ENCODE measurements at places on chromosomes 5 and 9.
A peak's percentile ranks its signal among the peaks of the same experiment; 100 is the strongest.

- no peak for DNase-seq
Measured at GRCh38 chr9:86177995-86178394, 78.6 kb upstream of the GOLM1 start.

- peak; percentile 11 for DNase-seq
Measured at GRCh38 chr5:132063090-132063911, 2.8 kb downstream of the IL3 start.

- no peak for DNase-seq
Measured at GRCh38 chr9:105280691-105281090, 36.2 kb downstream of the SLC44A1 start.

GRCh38 chr9:70747261-70747718, 332.8 kb upstream of the KLF9 start:
- no peak for DNase-seq

DNA sequence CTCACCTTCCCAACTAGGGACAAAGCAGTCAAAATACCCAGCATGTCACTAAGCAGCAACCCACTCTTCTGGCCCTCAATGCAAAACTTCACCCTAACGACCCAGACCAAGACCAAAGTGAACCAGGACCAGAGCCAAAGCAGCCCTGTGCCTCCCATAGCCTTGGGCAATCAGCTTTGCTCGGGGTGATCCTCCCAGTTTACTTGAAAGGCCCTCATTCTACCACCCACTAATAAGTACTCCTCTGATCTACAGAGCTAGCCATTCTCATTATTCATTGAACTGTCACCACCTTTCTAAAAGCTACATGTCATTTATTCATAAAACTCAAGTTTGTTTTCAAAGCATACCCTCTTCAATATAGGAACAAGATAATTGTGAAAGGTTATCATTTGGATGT, 221.0 kb downstream of the FRMD3 start:
- DNase-seq: no peak

- DNase-seq: no peak
Measured at GRCh38 chr9:86978922-86979474, 31.7 kb upstream of the GAS1 start.

GRCh38 chr9:20351715-20352114, 270.6 kb downstream of the MLLT3 start:
- peak; percentile 61 for DNase-seq

DNA sequence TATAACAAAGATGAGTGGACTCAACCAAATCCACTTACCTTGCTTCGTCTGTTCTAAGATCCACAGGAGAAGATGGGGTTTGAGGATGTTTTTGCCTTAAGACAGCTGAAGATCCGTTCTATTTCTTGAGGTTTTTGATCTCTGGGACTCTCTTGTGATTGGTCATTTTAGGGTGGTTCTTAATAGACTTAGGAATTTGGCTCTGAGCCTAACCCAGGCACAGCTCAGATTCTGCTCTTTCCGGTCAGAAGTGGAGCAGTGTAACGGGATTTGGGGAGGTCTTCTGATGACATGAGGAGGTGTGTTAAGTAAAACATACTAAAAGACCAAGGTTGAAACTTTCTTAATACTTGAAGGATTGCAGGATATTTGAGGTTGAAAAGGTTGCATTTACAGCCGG, 166.9 kb downstream of the DMRT2 start:
- DNase-seq: no peak

DNA sequence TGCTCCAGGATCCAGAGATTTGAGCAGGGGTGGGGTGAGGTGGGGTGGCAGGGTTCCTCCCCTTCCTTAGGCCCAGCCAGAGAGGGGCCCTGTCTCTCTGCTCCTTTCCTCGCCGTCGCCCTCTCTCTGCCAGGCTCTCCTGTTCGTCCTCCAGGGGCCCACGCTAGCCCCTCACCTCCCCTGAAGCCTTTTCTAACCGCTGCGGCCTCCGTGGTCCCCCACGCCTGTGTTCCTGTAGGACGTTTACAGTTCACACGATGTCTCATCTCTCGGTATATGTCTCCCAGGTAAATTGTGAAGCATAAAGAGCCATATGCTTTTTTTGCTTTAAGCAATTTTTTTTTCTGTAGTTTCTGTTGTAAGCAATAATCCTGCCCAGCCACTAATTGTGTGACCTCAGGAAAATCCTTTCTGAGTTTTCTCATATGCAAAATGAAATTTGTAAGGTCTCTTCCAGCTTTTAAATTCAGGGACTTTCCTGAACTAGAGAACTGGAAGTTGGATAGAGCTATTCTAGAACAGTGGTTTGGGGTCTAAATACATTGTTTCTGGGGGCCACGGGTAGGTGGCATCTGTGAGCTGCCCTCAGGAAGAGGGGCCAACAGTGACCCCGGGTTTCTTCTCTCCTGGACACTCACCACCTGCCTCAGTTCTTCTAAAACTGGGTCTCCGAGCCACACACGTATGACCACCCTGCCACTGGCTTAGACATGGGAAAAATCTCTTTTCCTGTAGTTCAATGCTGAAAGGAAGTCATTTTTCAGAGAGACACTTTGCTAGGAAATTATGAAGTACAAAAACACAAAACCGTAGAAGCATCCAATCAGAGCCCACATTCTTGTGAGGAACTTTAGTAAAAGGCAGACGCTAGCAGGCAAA, 50.2 kb upstream of the ZNF366 start:
- DNase-seq: no peak

DNA sequence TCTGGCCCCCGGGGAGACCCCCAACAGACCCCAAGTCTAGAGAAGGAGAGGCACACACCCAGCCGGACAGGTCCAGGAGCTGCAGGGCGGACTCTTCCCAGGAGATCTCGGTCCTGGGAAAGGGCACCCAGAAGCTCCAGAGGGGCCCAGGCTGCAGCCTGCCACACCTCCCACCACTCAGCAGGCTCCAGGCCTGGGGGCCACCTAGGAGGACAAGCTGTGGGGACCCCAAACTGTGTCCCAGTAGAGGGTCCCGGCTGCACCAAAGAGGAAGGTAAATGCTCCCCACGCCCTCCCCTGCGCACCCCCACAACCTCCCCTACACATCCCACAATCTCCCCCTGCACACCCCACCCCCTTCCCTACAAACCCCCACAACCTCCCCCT, 48.5 kb downstream of the PLEKHG4B start:
- no peak for DNase-seq

DNA sequence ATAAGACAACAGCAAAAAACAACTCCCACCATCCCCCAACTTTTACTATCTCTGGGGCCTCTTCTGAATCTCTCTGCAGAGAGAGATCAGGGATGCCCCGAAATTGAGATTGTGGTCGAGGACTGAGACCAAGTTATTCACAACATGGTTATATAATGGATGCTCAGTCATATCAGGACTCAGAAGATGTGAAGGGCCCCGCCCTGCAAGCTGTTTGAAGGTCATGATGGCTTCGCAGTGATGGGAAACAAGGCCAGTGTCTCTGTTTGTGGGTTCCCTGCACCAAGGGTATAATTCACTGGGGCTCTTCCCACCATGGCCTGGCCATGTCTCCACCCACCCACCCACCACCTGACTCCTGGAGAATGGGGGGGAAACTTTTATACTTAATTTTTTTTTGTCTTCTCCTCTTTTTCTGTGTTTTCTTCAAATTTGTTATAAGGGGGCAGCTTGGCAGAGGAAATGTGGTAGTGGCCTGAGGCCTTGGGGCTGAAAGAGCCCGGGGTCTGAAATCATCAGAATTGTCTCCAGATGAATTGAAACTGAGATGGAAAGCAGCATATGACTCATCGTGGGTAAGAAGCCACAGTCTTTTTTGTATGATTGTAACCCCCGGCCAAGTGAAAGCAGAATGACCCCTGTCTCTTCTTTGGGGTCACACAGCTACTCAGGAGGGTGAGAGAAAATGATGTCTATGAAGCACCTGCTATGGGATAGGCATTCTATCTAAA, 15.0 kb upstream of the TEX48 start:
- no peak for DNase-seq

GRCh38 chr5:115170134-115170928, 623 bp upstream of the TRIM36 start:
- DNase-seq: peak; percentile 17

DNA sequence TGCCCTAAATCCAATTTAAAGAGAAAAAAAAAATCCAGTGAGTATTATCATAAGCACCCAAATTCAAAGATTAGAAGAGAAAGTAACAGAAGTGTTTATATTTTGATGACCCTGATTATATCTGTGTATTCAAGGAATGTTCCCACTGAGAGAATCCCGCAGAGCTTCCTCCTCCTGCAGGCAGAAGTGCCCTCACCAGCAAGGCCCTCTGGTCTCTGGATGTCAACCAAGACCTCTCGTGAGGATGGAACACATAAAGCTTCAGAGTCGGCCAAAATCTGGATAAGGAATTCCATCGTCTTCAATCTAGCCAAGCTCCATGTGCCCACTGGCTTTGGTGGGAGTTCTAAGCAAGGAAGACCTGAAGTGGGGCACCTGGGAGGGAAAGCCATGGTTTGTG, 18.1 kb downstream of the PTCH1 start:
- no peak for DNase-seq

DNA sequence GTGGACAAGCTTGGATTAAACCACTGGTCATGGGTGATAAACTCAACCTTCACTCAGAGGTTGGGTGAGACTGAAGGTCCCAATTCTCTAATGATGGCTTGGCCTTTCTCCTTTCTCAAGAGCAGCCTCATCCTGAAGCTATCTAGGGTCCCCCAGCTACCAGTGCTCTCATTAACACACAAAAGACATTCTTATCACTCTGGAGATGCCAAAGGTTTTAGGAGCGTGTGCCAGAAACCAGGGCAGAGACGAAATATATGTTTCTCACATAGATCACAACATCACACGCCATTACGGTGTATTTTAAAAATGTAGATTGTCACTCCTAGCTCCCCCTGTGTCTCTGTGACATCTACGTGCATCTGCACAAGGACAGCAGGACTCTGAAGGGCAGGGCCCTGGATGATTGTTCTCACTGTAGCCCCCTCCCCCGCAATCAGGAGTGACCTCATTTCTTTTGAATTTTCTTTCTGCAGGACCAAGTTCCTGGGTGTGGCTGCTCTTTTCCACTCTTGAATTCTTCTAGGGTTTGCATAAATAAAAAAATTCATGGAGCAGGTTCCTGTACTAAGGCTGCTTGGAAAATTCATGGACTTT, 311.3 kb downstream of the GADD45G start:
- DNase-seq: no peak

- DNase-seq: peak; percentile 29
Measured at GRCh38 chr5:163460562-163461171, at the start of gene HMMR. Gene HMMR (plus strand): TSS chr5:163460632. CDS start chr5:163460693, 61 bp downstream.

DNA sequence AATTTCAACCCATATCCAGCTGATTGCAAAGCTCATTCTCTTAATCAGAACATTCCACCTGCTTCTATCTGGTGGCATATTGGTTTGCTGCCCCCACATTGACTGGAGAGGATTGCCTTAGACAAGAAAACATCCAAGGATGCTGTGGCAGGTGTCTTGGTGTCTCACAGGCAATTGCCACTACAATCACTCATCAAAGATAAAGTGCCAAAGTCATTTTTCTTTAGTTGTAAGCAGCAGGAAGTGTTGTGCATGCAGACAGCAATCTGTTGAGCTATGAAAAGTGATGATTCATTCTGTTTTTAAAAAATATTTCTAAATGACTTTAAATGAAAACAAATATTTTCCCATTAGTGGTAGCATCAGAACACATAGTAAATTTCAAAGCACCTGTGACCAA, 53.9 kb downstream of the CDH6 start:
- no peak for DNase-seq

DNA sequence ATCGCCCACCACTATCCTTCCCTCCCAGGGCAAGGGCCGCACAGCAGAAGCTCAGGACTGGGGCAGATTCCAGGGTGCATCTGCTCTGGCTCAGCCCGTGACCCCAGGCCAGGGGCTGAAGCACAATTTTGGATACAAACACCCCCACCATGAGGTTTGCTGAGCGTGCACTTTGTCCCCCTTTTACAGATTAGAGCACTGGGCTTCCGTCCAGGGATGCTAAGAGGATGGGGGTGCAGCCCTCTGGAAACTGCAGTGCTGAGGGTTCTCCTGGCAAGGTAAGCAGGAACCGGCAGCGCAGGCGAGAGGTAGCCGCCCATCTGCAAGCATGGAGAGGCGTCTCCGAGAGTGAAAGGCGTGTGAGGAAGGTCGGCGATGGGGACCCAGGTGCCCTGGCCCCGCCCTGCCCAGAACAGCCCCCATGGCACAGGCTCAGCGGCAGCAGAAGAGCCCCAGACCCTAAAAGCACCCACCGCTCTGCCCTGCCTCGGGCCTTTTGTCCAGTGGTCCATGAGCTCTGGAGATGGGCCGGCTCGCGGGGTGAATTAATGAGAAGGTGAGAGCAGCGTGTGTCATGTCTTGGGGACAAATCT, 54.5 kb upstream of the OLFM1 start:
- DNase-seq: no peak

GRCh38 chr5:132961887-132962286, 1.5 kb downstream of the AFF4 start:
- DNase-seq: no peak

GRCh38 chr5:124056326-124056990, 544.5 kb downstream of the CSNK1G3 start:
- DNase-seq: no peak

DNA sequence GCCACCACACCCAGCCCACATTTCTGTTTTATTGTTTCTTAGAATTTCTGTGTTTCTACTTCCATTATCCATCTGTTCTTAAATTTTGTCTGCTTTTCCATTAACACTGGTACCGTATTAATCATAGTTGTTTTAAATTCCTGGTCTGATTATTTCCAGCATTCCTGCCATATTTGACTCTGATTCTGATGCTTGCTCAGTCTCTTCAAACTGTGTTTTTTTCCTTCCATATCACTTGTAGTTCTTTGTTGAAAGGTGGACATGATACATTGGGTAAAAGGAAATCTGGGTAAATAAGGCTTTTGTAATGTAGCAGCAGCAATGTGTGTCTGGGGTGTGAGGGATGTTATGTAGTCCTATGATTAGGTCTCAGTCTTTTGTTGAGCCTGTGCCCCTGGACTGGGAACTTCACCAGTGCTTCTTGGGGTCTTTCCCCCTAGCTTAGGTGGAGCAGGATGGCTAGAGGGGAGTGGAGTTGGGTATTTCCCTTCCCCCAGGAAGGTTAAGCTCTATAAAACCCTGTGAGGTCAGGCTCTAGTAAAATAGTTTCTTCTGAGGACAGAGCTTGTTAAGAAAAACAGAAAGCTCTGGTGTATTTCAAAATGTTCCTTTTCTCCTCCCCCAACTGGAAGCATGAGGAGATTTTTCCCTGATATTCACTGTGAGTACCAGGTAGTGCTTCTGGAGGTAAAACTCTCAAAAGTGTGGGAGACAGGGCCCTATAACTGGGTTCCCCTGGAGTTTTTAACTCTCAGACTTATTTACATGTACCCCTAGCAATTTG, 10.1 kb upstream of the TMOD1 start:
- no peak for DNase-seq

DNA sequence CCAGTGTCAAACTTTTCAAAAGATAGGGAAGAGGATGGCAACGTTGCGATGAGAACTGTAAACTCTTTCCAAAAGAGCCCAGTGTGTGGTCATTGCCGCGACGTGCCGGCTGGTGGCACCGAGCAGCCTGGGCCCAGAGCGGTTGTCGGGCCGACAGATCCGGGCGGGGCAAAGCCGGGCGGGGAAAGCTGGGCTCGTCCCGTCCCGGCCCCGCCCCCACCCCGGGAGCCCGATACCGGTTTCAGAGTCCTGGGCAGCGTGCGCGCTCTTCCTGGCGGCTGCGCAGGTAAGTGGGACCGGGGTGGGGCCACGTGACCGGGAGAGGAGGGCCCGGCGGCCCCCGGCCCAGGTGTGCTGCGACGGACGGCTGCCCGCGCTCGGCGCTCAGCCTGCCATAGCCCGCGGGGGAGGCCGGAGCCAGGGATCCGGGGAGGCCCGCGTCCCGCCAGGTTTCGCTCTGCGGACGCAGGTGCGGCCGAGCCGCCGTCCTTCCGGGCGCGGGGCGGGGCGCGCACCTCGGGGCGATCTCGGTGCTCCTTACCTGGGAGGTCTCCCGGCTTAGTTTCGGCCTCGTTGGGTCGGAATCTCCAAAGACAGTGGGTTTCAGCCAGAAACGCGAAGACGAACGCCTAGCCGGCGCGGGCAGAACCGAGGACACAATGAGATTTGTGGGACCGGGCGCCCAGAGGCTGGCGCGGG, at the start of gene MARVELD2:
TSS of gene MARVELD2 (plus strand) at position 232 of the 699 bp plus-strand sequence. CDS start 4,270 bp downstream, outside the sequence.
- DNase-seq: peak; percentile 44

Measured in renal cortex interstitium (tissue), 15 donors.